Activated naive CD4-positive, alpha-beta T cell treated with anti-CD3 and anti-CD28 coated beads for 36 hours (primary cell): ENCODE measurements at places on chromosomes 7 and 10.

DNA sequence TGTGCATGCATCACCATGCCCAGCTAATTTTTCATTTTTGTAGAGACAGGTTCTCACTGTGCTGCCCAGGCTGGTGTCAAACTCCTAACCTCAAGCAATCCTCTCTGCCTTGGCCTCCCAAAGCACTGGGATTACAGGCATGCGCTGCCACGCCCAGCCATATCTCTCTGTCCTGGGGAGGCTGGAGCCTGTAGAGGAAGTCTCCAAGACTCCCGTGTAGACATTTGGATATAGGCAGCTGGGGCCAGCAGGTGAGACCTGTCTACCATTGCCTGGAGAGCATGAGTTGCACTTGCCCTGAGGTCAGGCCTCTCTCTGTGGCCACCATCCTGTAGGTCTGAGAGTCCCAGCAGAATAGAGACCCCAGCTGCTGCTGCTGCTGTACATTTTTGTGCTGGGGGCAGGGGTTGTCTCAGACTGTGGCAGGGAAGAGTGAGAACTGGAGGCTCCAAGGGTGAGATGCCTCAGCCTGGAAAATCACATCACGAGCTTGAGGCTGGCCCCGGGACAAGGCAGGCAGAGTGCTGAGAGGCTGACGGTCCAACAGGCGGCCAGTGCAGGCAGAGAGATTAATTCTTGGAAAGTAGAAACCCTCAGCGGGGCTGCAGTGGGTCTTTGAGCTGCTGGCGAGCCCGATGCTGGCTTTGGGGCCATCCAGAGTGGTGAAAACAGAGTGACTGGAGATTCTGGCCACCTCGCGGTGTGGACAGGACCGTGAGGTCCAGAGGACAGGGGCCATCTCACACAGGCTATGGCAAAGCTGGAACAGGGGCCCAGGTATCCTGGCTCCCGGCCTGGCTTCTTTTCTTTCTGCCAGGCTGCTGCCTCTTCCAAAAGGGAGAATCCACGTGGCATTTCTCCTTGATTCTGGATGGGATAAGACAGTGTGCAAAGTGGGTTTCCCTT lies 60.9 kb downstream of the TMEM270 start:
- DNase-seq = no peak

DNA sequence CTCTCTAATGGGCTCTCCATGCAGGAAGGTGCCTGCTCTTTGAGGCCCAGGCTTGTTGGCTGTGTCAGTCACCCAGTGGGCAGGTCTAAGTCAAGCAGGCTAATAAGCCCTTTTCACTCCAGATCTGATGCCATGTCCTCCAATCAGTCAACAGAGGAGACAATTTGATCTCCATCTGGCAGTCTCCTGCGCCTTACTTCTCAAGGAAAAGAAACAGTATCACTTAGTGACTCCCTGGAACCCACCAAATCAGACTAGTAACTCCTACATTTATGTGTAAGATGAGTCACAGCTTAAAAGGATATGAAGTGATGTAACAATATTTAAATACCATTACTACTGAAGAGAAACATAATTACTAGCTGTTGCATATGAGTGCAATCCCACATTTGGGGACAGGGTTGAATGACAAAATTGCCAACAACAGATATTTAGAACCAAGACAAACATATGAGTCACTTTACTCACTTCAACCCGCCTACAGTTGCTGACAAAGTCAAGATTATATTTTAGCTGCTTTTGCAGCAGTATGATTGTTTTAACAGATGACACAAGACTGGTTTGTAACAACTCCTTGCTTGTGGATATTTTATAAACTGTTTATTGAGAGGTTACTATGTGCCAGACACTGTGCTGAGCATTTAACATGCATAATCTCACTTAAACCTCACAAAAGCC lies 72.1 kb downstream of the USP6NL start:
- DNase-seq = peak; percentile 25

GRCh38 chr10:68959695-68960527 lies 3.9 kb downstream of the DDX21 start:
- no peak for DNase-seq

DNA sequence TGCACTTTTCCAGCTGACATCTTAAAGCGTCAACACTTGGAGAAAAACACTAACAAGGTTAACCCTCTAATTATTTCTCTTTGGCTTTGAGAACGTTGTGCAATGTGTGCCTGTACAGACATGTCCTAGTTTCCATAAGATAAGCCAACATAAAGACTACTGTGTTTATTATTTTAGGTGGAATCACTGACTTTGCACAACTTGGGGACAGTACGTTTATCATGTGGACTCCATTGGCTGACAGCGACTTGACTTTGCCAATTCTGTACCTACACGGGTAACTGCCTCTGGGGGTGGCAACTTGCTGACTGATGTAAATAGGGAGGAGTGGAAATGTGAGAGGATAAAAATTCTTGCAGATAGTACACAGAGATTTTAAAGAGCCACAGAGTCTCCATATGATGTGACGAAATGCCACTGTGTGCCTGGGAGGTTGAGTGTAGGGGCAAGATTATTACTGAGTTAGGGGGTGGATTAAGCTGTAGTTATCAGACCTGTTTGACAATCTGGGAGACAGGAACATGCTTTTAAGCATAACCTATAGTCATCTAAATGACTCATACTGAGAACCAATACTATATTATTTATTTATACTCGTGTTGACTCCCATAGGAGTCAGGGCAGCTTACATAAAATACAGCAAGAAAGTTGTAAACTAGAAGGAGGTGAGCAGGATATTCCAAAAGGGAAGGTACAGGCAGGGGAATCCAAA lies 21.0 kb downstream of the SLC13A4 start:
- no peak for DNase-seq

- no peak for DNase-seq
Observed at GRCh38 chr7:37943905-37944736, 23.7 kb downstream of the EPDR1 start.

- DNase-seq = no peak
Observed at GRCh38 chr10:33722067-33722466, 387.6 kb upstream of the NRP1 start.

- DNase-seq = no peak
Observed at GRCh38 chr10:22992621-22993020, 64.8 kb downstream of the ARMC3 start.

DNA sequence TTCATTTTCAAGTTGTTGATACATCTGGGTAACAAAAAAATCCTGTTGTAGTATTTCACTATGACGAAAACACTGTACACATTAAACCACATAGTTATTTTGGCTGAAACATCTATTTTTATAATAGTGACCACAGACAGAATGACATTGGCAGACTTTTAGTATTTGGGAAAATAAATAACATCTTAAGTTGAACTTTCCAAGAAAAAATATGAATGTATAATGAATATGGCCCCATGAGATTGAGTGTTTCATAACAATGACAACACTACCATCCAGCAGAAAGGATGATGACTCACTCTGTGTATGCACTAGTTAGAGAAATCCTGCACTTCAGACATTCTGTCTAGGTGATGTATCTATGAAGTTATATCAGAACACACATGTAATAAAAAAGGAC lies 118.1 kb downstream of the SEMA3D start:
- DNase-seq = no peak

- no peak for DNase-seq
Observed at GRCh38 chr7:24730018-24730369, 27.3 kb downstream of the GSDME start.

DNA sequence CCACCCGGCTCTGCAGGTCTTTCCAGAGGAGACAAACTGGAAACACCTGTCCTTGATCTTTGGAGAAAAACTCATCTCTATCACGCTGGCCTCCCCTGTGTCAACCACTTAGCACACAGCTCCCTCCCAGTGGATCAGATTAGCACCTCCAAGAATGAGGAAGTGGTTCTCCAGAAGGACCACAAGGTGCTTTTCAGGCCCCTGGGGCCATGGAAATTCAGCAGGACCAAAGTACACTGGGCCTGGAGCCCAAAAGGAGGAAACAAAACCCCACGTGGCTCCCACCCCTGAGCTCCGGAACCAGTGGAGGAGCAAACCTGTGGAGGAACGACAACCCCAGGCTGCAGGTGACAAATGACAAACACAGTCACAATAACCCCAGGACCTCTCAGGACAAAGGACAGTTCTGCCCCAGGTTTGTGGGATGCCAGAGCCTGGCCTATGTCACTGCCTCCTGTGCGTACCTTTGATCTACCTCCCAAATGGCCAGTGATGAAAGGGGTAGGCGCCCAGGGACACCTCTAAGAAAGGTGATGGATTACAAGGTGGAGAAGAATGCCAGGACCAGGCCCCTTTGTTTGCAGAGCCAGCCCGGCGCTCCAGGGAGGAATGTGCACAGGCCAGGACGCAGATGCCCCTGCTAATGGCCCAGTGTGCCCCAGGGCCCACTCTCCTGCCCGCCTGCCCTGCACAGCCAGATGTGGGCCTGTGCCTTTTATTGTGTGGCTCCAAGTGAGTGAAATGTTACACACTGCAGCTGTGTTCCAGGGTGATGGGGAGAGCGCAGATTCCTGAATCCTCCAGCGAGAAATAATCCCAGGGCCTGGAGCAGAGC lies 5.7 kb downstream of the TNS3 start:
- no peak for DNase-seq

GRCh38 chr10:79555354-79556309 lies 4.6 kb downstream of the SFTPA2 start:
- DNase-seq = no peak

- no peak for DNase-seq
Observed at GRCh38 chr7:48421357-48421756, 250.1 kb downstream of the ABCA13 start.

GRCh38 chr10:73814896-73815718 lies 3.7 kb upstream of the NDST2 start:
- DNase-seq = peak; percentile 31

DNA sequence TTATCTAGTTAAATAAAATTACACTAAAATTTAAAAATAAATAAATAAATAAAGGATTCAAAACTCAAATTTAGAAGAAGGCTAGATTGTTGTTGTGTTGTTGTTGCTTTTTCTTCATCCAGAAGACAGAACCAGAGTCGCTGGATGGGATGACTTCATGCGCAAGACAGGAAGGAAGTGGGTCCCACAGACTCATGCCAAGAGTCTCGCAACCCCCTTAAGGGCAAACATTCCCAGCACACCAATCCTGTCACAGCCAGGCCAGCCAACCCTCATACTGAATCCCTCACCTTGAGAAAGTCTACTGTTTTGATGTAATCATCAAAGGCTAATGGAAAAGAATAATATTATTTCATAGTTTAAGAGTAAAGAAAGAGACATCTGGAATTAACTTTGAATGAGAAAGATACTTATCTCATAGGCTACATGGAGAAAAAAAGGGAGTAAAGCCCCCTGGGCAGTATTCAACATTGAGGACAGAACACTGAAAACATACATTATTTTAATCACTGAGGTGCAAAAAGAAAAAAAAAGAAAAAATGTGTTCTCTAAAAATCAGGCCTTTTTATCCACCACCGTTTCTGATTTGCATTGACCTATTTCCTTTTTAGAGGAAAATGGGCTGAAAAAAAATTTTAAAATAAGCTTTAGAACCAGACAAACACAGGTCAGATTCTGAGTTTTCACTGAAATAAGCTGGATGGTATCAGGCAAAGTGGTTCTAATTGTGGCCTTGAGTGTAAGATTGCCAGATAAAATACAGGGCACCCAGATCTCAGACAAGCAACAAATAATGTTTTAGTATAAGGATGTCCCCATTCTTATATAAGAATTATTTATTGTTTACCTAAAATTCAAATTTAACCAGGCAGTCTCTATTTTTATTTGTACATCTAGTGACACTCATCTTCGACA lies 826.5 kb downstream of the TNS3 start:
- no peak for DNase-seq

GRCh38 chr10:61284222-61284890 lies 168.8 kb downstream of the TMEM26 start:
- no peak for DNase-seq

GRCh38 chr7:135385209-135385608 lies 124.7 kb downstream of the CNOT4 start:
- DNase-seq = no peak

DNA sequence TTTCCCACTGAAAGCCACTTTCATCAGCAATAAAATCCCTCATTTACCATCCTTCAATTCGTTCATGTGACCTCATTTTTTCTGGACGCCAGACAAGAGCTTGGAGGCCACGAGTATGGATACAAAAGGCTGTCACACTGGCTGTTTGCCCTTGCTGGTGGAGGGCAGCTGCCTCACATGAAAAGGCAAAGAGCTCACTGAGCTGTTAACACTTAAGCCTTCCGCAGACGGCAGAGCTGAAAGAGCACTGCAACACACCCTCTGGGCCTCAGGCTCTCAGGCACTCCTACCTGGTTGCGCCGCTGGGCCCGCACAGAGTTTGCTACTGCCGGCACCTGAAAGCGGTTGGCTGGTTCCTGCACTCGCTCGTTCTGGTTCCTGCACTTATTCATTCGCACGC lies 193.5 kb downstream of the CFTR start:
- DNase-seq = no peak

- DNase-seq = no peak
Observed at GRCh38 chr10:75019370-75019769, 92.1 kb upstream of the SAMD8 start.

- no peak for DNase-seq
Observed at GRCh38 chr7:86818903-86819302, 175.2 kb downstream of the GRM3 start.

DNA sequence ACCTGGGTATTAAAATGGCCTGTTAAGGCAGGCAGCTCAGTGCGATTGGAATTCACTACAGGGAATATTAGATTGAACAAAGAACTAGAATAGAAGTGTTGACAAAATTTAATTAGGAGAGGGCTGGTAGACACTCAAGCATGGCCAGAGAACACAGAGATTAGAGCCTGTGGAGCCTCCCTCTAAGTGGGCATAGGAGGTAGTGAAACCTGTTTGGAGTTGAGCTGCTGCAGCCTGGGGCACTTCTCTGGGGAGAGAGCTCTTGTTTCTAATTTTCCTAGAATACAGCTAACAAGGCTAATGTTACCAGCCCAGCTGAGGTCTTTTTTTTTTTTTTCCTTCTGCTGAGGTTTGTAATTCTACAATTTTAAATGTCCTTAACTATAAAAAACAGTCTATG lies 46.4 kb downstream of the TMEM168 start:
- no peak for DNase-seq

GRCh38 chr10:129307141-129307540 lies 159.9 kb upstream of the MGMT start:
- no peak for DNase-seq

DNA sequence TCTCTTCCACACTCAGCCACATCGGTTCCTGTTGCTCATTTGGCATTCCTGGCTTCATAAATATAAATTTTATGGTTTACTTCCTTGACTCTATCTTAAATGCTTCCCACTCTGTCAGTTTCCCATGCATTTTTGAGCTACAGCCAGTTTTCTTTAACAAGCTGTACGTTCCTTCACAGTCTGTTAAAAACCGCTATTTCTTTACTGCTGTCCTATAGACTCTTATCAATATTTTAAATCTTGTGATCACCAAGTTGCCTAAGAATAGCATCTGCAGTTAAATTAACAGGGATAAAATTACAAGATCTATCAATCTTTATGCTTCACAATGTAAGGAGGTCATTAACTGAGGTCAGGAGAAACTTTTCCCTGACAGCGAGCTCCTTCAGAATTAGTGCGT lies 103.1 kb upstream of the RHOBTB1 start:
- no peak for DNase-seq

DNA sequence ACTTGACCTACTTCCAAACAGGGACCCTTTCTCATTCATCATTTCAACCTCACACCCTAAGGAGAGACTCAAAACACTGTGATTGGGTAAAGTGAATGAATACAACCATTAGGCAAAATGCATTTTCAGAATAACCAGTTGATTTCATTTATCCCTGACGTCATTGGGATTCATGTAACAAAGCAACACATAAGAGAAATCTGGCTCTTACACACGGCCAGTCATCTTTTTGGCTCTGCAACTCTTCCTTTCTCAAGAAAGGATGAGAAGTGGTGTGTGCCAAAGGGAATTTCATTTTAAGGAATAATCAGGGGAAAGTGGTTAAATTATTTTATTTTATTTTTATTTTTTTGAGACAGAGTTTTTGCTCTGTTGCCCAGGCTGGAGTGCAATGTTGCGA lies 83.1 kb downstream of the CPVL start:
- no peak for DNase-seq
